Muscle of arm (tissue), 14 donors: ENCODE measurements at places on chromosomes 13 and 19.

- DNase-seq, result no peak
Observed at GRCh38 chr19:10884274-10884673, 12.9 kb downstream of the CARM1 start.

- DNase-seq, result no peak
Observed at GRCh38 chr19:14732510-14732909, 42.7 kb downstream of the ZNF333 start.

DNA sequence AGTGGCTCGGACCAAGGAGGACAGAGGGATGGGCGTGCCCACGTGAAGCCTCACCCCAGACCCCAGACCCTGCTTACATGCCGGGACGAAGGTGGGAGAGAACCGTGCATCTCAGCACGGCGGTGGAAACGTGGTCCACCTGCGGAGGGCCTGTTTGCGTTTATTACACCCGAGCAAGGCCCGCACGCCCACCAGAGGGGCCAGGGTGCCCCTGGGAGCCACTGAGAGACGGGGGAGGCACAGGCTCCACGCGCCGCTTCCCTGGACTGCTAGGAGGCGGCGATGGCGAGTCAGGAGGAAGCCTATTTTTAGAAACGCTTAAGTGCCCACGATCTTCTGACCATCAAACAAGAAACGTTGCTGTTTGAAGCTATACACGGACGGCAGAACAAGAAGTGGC is 80.7 kb downstream of the ATP11A start:
- no peak for DNase-seq

DNA sequence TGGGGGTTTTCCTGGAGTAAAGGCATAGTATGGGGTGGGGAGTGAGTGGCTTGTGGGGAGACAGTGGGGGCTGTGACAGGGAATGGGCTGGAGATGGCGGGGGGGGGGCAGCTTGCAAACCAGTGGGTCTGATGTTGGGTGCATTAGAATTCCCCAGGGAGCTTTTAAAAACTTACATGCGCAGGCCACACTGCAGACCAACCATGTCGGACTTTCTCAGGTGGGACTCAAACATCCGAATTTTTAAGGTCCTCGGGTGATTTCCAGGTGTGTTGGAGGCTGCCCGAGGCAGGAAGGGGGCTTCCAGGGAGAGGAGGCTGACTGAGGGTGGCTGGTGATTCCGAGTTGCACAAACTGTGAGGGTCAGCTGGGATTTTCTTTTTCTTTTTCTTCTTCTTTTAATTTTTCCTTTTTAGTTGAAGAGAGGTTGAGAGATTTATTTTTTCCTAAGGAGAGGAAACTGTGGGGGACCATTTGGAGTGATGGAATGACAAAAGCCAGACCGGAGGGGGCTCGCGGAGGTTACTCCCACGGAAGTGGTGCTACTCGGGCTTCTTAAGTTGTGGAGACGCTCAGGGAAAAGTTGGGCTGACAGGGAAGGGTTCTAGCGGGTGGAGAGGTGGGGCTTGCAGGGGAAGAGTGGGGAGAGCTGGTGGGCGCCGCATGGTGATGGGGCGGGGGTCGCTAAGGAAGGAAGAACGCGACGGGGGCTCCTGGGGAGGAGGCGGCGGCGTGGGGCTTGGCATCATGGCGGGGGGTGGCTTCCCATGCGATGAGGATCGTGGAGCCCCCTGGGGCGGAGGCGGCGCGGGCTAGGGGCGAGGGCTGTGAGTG is 997 bp upstream of the CACNG8 start:
- no peak for DNase-seq

GRCh38 chr19:54383330-54383729 is 18.6 kb upstream of the LAIR1 start:
- DNase-seq, result no peak

GRCh38 chr13:43200736-43201135 is 177.3 kb downstream of the DNAJC15 start:
- no peak for DNase-seq

- DNase-seq, result no peak
Observed at GRCh38 chr19:16850133-16850532, 20.9 kb downstream of the SIN3B start.
